ENCODE measurements at places on chromosomes 7 and 10. TPM values are rescaled to one million over a fixed set of nuclear protein-coding genes. Genes with fewer than 3 reads are reported as not detected.

EBLN1 gene
- not detected for total RNA-seq

LRWD1 gene
- 30.3 TPM for total RNA-seq

CTAGE4 gene
- 3.3 TPM for total RNA-seq

SPDYE8 gene
- 0.13 TPM for total RNA-seq

STEAP2 gene
- 0.49 TPM for total RNA-seq

TCERG1L gene
- total RNA-seq, result not detected

GRCh38 chr7:44438816-44439215 is 51.6 kb downstream of the NUDCD3 start:
- no peak overlapping the region for H3K27ac ChIP-seq
- peaks cover 1% of the 10 kb centered on the region for H3K36me3 ChIP-seq
- H3K27me3 ChIP-seq, result peaks cover 2% of the 10 kb centered on the region
- H3K4me3 ChIP-seq, result no peak overlapping the region
- peaks cover 4% of the 10 kb centered on the region for H3K4me1 ChIP-seq

GRCh38 chr7:51973939-51974338 is 657.3 kb upstream of the COBL start:
- H3K4me1 ChIP-seq, result no peaks in the 10 kb centered on the region
- H3K27ac ChIP-seq, result peak overlapping the region; percentile 16
- H3K36me3 ChIP-seq, result no peaks in the 10 kb centered on the region
- peaks cover 1% of the 10 kb centered on the region for H3K27me3 ChIP-seq
- no peak for DNase-seq

- peaks cover 10% of the 10 kb centered on the region for H3K27me3 ChIP-seq
- peak; percentile 71 for DNase-seq
- H3K4me3 ChIP-seq, result peak overlapping the region; percentile 94
- H3K36me3 ChIP-seq, result no peaks in the 10 kb centered on the region
Observed at GRCh38 chr10:48306870-48307710, 613 bp downstream of the MAPK8 start.

DNA sequence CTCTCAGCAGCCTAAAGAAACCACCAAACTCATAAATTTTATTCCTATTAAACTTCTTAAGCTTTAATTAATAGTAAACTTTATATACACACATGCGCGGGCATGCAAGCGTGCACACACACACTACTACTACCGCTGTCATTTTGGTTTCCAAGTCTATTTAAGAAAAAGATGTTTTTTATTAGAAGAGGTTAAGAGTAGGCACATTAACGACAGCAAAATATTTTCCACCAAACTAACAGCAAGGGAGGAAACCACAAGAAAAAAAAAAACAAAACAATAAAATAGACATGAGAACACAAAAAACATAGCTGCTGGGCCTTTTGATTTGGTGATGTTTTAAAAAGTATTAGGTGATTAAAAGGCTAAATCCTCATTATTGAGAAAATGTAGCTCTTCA is 28.6 kb downstream of the RTKN2 start:
- no peaks in the 10 kb centered on the region for H3K36me3 ChIP-seq
- no peaks in the 10 kb centered on the region for H3K27me3 ChIP-seq
- H3K27ac ChIP-seq, result no peak overlapping the region
- H3K4me1 ChIP-seq, result no peaks in the 10 kb centered on the region
- no peak for DNase-seq

DNA sequence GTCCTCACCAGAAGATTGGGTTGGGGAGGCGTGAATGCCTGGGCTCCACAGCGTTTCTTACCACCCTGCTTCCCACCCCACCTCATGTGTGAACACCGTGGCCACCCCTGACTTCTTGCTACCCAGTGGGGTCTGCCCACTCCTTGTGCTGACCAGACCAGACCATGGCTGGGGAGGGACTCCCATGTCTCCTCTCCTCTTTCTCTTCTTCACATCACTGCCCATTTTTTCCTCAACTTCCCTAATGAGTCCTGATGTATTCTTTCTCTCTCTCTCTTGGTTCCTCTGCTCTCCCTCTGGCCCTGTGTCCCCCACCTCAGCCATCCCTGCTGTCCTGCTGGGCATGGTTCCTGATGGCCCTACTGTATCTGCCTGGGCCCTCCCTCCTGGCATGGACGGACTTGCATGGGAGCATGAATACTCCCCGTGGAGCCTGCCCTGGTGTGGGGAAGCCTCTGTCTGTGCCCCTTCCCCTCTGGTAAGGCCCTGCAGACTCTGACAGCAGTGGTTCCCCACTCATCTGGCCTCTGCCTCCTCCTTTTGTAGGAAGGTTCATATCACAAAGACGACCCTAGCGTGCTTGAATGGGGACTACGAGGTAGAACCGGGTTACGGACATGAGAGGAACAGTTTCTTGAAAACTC is 85.5 kb downstream of the ADCY1 start:
- H3K36me3 ChIP-seq, result peaks cover 36% of the 10 kb centered on the region
- peaks cover 17% of the 10 kb centered on the region for H3K27me3 ChIP-seq
- H3K4me1 ChIP-seq, result peaks cover 17% of the 10 kb centered on the region
- no peak overlapping the region for H3K27ac ChIP-seq
- H3K4me3 ChIP-seq, result peak overlapping the region; percentile 25

DNA sequence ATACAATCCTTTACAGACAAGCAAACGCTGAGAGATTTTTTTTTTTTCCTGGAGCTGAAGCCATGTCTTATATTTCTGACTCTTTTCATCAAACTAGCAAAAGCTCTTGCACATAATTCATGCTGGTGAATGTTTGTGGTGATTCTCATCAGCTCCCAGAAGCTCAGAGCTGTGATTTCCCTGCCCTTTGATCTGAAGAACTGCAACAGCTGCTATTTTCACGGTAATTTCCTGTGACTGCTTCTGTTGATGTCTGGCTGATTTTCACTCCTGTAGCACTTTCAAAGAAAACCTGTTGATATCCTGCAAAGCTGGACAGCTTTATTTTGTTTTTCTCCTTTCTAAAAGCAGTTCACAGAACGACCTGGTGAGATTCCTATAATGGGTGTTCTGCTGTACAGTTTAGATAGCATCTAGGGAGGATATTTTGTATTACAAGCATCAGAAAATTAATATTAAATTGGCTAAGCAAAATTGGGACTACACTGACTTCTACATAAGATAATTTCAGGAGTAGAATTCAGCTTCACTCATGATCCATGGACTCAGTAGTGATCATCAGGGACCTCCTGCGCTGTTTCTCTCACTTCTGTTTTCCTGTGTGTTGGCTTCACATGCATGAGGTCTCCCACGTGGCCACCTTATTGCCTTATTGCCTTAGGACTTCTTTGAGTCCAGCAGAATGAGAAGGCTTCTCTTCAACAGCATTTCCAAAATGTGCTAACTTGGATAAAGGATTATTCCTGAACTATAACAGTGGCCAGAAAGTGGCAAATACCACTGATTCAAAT is 1111.6 kb upstream of the SORCS1 start:
- DNase-seq, result no peak
- no peaks in the 10 kb centered on the region for H3K36me3 ChIP-seq
- H3K4me3 ChIP-seq, result no peak overlapping the region
- H3K4me1 ChIP-seq, result peaks cover 11% of the 10 kb centered on the region

DNA sequence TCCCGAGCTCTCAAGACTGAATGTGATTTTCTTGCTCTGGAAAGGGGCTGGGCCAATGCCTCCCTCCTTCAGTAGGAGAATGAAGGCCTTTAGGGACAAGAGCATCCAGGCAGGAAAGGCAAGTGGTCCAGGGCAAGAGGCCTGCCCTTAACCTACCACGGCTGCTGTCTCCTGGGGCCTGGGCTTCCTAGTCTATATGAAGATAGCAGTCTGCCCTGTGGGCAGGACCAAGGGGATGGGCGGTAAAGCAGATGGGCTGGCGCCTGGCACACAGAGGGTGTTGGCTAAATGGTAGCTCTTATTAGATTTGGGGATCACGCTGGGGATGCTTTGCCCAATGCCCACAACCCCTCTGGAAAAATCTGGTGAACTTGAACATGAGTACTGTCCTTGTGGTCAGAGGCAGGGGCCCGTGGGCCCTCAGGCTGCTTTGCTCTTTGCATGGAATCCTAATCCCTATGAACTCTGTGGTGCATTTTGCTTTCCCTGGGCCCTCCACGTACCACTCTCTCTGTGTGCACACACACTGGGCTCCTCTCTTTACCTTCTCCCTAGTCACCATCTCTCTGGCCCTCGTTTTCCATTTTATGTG is 20.3 kb downstream of the CHAT start:
- no peaks in the 10 kb centered on the region for H3K36me3 ChIP-seq
- H3K27me3 ChIP-seq, result no peaks in the 10 kb centered on the region
- H3K27ac ChIP-seq, result no peak overlapping the region
- DNase-seq, result no peak
- no peak overlapping the region for H3K4me3 ChIP-seq

- H3K4me1 ChIP-seq, result no peaks in the 10 kb centered on the region
- H3K36me3 ChIP-seq, result peaks cover 4% of the 10 kb centered on the region
- no peak overlapping the region for H3K27ac ChIP-seq
- no peak overlapping the region for H3K4me3 ChIP-seq
- DNase-seq, result no peak
Observed at GRCh38 chr7:90424720-90425119, 21.5 kb downstream of the CLDN12 start.

- H3K4me1 ChIP-seq, result peaks cover 5% of the 10 kb centered on the region
- H3K27me3 ChIP-seq, result peaks cover 2% of the 10 kb centered on the region
- no peak overlapping the region for H3K4me3 ChIP-seq
- DNase-seq, result no peak
Observed at GRCh38 chr10:35172146-35172545, 45.5 kb downstream of the CREM start.

GRCh38 chr10:27625452-27626211 is 120.0 kb downstream of the MKX start:
- no peak overlapping the region for H3K27ac ChIP-seq
- no peak overlapping the region for H3K4me3 ChIP-seq
- no peaks in the 10 kb centered on the region for H3K4me1 ChIP-seq
- DNase-seq, result no peak
- no peaks in the 10 kb centered on the region for H3K27me3 ChIP-seq
- no peaks in the 10 kb centered on the region for H3K36me3 ChIP-seq

GRCh38 chr7:121195874-121196273 is 132.9 kb upstream of the WNT16 start:
- no peaks in the 10 kb centered on the region for H3K36me3 ChIP-seq
- no peak overlapping the region for H3K4me3 ChIP-seq
- no peaks in the 10 kb centered on the region for H3K4me1 ChIP-seq
- H3K27ac ChIP-seq, result no peak overlapping the region
- H3K27me3 ChIP-seq, result no peaks in the 10 kb centered on the region
